ENCODE measurements at places on chromosomes 1 and 21.

- DNase-seq: no peak
These were observed 60.0 kb upstream of the FGGY start for GRCh38 chr1:59236721-59237545.

GRCh38 chr1:175499595-175500382 lies 243.6 kb downstream of the TNR start:
- DNase-seq: no peak

DNA sequence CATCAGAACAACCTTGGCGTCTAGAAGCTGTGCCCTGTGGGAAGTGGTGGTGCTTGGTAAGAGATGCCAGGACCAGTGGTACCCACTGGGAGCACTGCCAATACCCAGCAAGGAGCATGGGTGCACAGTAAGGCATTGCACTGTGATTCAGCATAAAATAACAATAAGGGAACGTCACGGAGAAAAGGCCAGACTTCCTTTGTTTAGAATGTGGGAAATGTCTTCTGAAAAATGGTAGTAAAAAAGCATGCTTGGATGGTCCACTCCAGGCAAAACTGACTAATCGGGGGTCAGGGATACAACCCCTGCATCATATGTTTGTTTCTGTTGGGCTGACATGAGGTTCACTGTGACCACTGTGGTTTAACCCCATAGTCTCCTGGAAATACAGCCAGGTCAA lies 14.7 kb downstream of the METTL18 start:
- DNase-seq: no peak

DNA sequence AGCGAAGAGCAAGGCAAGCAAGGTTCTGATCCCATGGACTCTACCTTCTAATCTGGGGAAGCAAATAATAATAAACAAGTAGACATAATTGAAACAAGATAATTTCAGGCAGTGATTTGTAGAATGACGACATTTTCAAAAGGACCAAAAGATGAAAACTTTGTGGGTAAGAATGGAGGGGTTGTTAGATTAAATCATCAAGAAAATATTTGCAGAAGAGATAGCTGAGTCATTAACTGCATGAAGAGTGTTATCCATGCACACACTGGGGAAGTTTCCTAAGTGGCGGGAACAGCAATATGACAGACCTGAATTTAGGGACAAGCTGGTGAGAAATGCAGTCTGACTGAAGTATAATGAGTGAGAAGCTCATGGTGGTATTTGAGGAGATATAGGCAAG lies 583.1 kb upstream of the RGS18 start:
- no peak for DNase-seq

GRCh38 chr1:56837244-56837939 lies 17.2 kb upstream of the C8A start:
- no peak for DNase-seq

- peak; percentile 18 for DNase-seq
These were observed 1317.0 kb downstream of the MRPL39 start for GRCh38 chr21:24290151-24290833.

DNA sequence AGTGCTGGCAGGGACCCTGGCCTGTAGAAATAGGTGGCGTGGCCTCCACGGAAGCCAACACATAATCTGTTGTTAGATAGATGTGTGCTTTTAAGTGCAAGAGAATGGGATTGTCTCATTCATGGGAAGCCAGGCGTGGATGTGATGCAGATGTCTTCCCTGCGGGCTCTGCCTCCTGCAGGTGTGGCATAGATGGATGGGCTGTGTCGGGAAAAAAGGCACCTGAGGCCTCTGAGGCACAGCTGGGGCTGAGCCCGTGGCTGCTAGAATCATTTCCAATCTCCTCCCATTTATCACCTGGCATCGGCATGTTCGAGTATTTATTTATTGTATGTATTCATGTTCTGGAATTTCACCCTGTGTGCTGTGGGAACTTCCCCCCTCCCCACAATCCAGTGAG lies 353.4 kb upstream of the AJAP1 start:
- no peak for DNase-seq

- no peak for DNase-seq
These were observed 149.9 kb upstream of the IGSF21 start for GRCh38 chr1:17957588-17958267.

DNA sequence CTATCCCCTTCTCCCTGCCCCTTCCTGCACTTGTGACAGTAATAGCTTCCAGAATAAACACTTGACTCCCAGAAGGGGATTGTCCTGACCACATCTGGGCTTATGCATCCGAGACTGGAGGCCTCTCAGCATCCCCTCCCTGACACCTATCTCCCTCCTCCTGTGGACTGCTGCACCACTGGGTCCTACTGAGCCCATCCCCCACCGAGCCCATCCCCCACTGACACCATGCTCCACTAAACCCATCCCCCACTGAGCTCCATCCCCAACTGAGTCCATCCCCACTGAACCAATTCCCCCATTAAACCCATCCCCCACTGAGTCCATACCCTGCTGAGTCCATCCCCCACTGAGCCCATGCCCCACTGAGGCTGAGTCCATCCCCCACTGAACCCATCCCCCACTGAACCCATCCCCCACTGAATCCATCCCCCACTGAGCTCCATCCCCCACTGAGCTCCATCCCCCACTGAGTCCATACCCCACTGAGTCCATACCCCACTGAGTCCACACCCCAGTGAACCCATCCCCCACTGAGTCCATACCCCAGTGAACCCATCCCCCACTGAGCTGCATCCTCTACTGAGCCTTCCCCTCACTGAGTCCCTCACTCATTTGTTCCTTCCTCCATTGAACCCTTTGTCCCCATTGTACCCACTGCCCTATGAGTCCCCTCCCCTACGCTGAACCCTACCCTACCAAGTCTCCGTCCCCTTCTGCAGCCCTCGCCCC lies 5.6 kb downstream of the PDZK1IP1 start:
- DNase-seq: no peak

DNA sequence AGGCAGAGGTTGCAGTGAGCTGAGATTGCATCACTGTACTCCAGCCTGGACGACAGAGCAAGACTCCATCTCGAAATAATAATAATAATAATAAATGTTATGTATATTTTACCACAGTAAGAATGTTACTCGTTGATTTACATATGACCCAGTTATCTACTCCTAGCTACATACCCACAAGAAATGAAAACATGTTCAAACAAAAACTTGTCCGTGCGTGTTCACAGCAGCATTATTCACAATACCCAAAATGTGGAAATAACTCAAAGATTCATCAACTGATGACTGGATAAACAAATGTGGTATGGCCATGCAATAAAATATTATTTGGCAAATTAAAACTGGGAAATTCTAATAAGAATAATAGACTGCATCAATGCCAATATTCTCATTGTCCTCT lies 31.7 kb upstream of the ENSA start:
- no peak for DNase-seq

GRCh38 chr1:21308847-21309652 lies 18.8 kb upstream of the ECE1 start:
- DNase-seq: no peak

- DNase-seq: no peak
These were observed 6.0 kb upstream of the PIGC start for GRCh38 chr1:172449585-172450523.

DNA sequence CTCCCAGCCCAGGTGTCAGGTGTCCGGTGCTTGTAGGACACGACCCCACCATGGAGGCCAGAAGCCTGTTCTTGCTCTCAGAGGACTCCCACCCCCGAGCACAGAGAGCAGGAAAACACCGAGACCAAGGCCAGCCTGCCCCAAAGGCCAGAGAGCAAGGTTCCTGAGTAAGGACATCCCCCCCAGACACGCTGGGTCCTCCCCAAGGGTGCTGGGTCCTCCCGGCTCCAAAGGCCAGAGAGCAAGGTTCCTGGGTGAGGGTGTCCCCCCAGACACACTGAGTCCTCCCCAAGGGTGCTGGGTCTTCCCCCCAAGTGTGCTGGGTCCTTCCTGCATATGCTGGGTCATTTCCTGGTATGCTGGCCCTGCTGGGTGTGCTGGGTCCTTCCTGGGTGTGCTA lies 40.0 kb downstream of the MEGF6 start:
- DNase-seq: no peak

GRCh38 chr1:85151446-85151845 lies 49.4 kb downstream of the SYDE2 start:
- no peak for DNase-seq

DNA sequence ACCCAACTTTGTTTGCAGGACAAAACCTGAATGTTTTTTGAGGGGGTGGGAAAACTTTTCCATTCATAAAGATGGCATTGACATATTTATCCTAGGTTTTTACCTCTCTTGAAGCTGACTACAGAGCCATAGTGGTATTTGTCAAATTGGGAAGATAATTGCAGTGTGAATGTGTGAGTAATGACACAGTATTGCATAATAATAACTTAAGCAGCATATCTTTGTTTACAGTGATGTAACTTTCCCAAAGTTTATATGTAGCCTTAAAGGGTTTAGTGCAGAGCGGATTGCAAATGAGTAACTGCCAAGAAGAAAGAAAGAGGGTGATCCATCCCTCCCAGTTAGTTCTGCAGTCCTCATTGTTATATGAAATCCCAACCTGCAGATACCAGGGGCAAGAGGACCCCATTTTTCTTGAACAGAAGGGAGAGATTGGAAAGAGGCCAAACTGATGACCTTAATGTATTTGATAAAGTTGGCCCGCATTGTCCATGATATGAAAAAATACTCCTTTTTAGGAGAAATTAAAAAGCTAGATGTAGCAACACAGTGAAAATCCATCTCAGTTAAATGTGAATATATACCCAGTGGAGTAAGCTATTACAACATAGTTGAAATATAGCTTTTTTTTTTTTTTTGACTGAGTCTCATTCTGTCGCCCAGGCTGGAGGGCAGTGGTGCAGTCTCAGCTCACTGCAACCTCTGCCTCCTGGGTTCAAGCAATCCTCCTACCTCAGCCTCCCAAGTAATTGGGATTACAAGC lies 23.7 kb upstream of the NFIA start:
- DNase-seq: no peak

- no peak for DNase-seq
These were observed 214.5 kb upstream of the ZRANB2 start for GRCh38 chr1:71295350-71295749.

GRCh38 chr1:173122958-173123852 lies 72.5 kb upstream of the TNFSF18 start:
- no peak for DNase-seq

DNA sequence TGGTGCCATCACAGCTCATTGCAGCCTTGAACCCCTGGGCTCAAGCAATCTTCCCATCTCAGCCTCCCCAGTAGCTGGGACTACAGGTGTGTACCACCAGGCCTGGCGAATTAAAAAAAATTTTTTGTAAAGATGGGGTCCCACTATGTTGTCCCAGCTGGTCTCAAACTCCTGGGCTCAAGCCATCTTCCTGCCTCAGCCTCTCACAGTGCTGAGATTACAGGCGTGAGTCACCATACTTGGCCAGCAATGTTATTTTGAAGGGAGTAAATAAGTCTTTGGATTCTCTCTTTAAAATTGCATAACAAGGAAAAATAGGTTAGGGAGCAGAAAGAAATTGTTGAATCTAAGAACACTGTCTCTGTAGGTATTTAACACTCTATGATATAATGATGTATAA lies 111.3 kb downstream of the RPS6KC1 start:
- no peak for DNase-seq

DNA sequence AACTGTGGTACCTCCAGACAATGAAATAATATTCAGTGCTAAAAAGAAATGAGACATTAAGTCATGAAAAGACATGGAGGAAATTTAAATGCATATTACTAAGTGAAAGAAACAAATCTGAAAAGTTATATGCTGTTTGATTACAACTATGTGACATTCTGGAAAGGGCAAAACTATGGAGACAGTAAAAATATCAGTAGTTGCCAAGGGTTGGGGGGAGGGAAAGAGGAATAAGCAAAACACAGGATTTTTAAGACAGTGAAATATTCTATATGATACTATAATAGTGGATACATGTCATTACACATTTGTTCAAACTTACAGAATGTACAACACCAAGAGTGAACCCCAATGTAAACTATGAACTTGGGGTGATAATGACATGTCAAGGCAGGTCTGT lies 38.2 kb upstream of the PKN2 start:
- no peak for DNase-seq

DNA sequence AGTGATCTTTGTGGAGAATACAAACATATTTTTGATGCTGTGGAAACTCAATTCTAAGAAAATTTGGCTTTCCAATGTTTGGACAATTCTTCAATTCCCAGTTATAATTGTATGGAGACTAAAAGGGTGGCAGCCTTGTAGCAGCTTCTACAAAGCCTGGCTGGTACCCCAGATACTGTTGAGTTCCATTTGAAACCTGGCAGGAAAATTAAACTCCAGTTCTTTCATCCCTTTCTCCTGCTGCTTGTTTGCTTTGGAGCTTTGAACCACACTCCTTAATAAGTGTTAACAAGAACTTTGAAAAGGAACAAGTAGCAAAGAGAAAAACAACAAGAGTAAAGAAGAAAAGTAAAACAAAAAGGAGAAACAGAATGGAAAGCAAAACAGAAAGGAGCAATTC lies 172.6 kb upstream of the ADAMTS5 start:
- no peak for DNase-seq

GRCh38 chr1:61192663-61193330 lies 110.4 kb downstream of the NFIA start:
- no peak for DNase-seq

GRCh38 chr1:234969581-234970400 lies 158.8 kb downstream of the TOMM20 start:
- no peak for DNase-seq

- peak; percentile 13 for DNase-seq
These were observed 167.2 kb upstream of the HMCN1 start for GRCh38 chr1:185566995-185567394.

DNA sequence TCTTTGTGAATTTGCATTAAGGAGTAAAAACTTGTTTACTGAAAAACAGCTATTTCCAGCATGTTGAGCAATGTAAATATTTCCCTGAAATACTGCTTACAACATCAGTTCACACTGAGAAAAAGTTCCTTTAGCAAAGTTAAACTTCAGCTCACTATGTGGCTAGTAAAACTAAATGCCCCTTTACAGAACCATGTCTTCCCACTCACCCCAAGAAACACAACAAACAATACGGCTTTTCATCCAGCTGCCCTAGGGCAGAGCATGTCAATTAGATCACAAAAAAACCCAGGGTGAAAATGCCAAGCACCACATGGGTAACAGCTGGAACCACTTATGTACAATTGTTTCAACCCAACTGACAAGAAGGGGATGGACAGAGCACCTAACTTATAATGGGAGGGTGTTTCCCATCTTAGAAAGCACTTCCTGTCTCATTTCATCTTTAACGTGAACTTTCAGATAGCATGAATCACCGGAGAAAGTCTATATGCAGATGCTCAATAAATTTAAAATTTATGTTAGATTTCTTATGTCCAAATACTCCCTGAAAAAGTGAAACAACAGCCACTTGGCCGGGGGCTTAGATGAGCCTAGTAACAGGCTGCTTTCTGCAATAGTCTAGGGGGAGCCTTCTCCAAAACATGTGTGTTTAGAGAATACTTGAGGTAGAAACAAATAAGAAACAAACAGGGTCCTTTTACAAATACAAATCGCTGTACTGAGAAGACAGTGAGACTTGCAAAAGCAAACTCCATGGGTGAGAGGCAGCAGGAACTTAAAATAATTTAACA lies 6.6 kb downstream of the NID1 start:
- DNase-seq: no peak

- DNase-seq: no peak
These were observed 44.6 kb downstream of the MIGA1 start for GRCh38 chr1:77824079-77824478.

Data from stimulated activated CD4-positive, alpha-beta T cell treated with anti-CD3 and anti-CD28 coated beads, Interleukin-1b, Interleukin-23, amount 100 ng/mL, for 48 hours (primary cell).